ENCODE measurements at places on chromosomes 5 and 9.

- no peak for DNase-seq
Observed at GRCh38 chr9:137564817-137565411, 13.2 kb downstream of the MRPL41 start.

DNA sequence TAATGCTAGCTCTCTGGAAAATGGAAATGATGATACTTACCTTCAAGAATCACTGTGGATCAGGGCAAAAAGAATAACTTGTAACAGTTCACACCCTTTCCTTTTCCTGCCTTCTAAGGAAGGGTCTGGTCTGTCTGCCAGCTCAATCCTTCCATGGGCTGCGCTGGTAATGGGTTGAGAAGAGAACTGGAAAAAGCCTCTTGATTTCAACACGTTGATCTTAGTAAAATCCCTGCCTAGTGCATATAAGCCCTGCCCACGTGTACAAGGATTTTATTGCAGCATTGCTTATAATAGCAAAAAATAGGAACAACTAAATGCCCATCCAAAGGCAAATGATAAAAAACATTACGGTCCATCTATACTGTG is 20.5 kb downstream of the C1QTNF2 start:
- DNase-seq: no peak

DNA sequence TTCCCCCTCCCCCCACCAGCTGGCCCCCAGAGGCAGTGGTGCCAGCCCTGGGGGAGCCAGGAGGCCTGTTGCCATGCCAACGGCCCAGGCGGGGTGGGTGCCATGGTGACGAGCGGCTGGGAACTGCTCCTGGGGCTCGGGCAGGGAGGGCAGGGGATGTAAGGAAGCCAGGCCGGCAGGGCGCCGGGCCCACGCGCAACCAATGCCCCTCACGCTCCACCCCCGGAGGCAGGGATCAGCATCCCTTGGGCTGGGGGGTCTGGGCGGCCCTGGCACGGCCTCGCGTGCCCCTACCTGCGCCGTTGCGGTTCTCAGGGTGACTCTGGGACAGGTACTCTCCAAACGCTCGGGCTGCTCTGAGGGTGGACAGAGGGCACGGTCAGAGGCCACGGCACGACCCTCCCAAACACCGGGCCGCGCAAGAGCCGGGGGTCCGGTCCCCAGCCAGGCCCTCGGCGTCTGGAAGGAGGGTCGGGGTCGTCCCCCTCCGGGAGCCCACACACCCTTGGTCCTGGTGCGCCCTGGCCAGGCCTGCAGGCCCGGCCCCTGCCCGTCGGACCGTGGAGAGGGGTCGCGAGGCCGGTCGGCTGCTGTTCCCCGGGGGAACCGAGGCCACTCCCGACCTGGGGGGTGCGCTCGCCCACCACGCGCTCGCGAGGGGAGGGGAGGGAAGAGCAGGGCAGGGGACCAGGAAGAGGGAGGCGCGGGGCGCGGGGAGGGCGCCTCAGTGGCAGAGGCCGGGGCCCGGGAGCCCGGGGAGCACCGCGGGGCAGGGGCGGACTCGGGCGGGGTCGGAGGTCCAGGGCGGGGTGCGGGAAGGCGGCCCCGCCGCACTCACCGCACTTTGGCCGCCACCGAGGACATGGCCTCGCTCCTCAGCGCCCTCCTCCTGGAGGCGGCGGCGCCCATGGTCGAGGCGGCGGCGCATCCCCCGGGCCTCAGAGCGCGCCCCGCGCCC is 661 bp downstream of the NSMF start:
- no peak for DNase-seq

GRCh38 chr5:34831303-34831702 is 7.7 kb upstream of the TTC23L start:
- no peak for DNase-seq

- DNase-seq: no peak
Observed at GRCh38 chr5:139014726-139015125, 139.6 kb upstream of the LRRTM2 start.

- DNase-seq: no peak
Observed at GRCh38 chr9:111016426-111017045, 21.7 kb downstream of the LPAR1 start.

GRCh38 chr5:139709582-139710318 is 61.6 kb downstream of the CXXC5 start:
- DNase-seq: no peak

- DNase-seq: no peak
Observed at GRCh38 chr5:14948383-14948782, 76.8 kb upstream of the ANKH start.

DNA sequence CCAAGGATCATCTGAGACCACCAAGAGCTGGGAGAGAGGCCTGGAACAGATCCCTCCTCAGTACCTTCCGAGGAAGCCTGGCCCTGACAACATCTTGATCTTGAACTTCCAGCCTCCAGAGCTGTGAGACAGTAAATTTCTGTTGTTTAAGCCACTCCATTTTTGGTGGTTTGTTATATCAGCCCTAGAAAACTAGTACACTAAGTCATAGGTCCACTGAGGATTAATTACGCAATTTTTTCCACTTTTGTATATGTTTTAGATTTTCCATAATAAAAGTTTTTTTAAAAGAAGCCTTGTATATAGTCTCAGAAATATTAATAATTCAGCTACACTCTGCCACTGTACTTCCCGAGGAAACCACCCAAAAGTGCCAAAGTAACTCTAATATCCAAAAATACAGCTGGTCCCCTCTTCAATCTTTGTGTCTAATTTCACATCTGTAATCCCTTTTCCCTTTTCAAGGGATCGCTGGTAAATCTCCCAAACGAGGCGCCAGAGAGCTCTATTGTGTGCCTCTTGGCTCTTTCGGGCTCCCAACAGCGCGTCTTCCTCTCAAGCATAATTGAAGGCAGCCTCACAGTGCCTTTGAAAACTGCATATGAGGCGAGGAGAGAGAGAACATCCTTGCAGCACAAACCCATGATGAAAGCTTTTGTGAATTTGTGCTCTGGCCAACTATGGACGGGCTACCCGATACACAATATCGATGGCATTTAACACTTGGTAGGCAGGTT is 32.7 kb downstream of the PRUNE2 start:
- no peak for DNase-seq

- DNase-seq: peak; percentile 41
Observed at GRCh38 chr5:154811653-154812465, 38.5 kb downstream of the FAXDC2 start.

GRCh38 chr5:176560364-176560763 is 11.2 kb downstream of the CDHR2 start:
- no peak for DNase-seq

GRCh38 chr5:54882841-54883240 is 102.6 kb downstream of the ESM1 start:
- DNase-seq: no peak

DNA sequence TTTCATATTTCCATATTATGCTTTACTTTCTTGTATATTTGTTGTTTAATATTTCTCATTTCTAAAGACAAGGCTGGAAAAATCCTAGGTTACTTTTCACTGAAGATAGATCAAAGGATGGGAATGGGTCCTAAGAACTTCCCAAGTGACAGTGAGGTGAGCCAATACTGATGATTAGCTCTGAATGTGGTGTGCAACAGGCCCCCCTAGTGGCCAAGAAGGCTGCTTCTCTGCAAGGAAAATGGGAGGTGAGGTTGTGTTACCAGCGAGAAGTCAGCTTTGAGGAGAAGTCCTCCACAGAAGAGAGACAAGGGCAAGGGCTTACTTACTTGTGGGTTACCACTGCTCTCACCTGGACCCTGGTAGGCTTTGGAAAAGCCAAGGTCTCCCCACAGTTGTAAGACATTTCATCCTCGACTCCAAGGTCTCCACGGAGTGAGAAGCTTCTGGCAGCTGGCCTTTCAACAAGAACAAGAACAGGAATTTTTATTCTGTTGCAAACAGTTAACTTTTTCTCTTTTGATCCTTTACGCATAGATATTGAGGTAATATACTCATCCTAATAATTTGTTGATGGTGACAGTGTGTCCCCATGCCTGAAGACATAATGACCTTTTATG is 69.9 kb downstream of the MAMDC2 start:
- DNase-seq: no peak

GRCh38 chr5:39691993-39692392 is 267.2 kb upstream of the DAB2 start:
- no peak for DNase-seq

DNA sequence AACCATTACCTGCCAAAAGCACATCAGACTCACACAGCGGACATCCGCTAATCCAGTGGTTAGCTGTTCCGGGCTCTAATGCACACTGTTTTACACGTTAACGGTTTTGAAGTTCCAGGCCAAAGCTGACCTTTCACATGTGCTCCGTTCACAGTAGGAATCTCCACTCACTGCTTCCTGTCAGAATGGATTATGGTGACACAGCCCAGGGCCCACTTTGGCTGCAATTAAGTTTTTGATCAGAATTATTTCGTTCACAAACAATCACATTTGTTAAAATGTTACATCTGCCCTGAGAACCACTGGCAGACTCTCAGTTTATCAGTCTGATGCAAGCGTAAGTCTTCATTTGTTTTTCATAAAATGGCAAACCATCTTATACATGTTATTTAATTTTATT is 30.2 kb upstream of the CATSPER3 start:
- no peak for DNase-seq

DNA sequence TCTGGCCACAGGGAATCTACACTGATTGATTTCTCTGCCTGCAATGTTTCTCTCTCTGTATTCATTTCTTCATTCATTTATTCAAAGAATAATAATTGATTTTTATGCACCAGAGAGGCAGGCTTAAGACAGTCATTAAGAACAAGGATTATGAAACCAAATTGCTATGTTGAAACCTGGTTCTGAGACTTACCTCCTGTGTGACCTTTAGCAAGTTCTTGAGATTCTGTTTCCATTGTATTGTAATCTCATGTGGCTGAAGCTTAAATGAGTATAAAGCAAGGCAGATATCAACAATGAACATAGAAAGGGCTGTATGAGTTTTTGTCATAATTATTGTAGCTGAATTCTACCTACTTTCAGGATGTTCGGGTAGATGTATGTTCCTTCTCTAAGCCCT is 129.6 kb upstream of the GRIA1 start:
- DNase-seq: no peak

GRCh38 chr9:109230277-109230676 is 63.2 kb upstream of the FRRS1L start:
- DNase-seq: no peak

DNA sequence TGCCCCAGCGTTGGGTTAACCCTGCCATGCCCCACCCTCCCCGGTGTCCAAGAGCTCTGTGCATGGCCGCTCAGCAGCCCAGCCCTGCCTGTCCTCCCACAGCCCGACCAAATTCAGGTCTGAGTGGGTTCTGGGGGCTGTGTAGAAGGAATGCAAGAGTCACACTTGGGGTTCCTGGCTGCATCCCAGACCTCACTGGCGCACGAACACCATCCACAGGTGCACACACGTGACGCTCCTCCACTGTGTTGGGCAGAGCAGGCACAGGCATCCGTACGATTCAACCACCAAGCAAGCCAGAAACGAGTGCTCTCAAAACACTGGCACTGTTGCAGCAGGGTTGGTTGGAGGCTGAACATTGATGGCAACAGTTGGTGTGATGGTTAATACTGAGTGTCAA is 93.9 kb downstream of the OLFM1 start:
- no peak for DNase-seq

DNA sequence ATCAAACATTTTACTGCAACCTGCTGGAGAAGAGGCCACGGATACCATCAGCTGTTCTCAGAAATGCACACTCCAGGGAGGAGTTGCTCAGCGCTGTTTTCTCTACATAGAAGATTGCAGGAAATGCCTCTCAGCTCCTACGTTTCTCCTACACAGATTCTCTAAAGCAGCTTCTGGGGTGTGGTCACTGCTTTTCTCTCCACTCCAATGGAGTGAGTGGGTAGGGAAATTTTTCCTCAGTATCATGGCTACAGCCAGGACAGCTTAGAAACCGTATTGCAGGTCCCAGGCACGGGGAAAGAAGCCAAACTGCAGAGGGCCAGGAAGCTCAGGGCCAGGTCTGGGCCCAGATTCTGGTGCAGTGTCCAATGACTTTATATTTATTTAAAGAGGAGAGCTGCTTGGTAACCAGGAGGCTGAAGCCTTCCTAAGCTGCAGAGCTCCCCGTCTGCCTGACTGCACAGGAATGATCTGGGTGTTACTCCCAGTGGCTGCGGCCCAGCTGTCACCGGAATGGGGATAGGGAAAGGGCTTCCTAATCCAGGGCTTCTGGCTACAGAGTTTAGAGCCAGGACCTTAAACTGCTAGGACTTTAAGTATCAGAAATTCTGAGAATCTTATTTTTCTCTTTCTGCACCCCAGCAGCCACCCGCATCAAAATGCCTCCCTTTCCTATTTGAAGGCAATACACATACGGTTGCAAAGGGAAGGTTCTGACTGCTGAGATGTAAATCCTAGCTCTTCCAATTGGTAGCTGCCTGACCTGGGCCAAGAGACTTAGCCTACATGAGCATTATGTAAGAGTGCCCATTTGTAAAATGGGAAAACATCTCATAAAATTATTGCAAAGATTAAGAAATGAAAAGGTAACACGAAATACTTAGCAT is 1.4 kb upstream of the SPTAN1 start:
- no peak for DNase-seq

DNA sequence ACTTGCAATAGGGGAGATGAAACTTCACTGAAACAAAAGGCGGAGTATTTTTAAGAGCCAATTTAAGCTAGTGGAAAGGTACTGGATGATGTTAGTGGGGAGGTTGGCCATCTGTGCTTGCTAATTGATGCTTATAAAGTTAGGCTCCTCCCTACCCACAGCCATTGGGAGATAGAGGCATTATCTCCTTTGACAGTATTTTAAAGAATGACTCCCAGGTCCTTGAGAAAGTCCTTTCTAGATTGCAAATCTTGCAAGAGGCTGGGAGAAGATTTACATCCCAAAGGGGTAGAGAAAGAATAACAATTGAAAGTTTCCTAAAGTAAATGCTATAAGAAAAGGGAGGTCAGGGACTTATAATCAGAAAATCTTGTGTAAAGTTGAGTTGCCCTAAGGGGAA is 282.6 kb downstream of the BRINP1 start:
- DNase-seq: no peak
